Stimulated activated CD8-positive, alpha-beta memory T cell treated with anti-CD3 and anti-CD28 coated beads, Interleukin-12 subunit alpha, Interleukin-12 subunit beta, amount 100 ng/mL, for 1 hour (primary cell): ENCODE measurements at places on chromosomes 16 and 17.

DNA sequence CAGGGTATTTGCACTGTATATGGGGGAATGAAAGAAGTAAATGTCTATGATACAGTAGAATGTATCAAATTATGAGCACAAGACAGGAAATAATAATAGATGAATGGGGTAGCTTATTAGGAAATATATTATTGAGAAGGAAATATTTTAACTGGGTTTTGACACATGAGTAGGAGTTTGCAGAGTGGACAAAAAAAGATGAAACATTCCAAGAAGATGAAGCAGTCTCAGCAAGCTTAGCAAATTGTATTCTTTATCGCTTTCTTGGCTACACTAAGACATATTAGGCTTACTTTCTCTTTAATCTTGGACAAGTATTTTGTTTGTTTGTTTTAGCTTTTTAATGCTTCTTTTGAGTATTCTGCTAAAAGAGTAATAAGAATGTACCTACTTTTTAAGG lies 1.3 kb upstream of the KRTAP4-9 start:
- no peak for DNase-seq

DNA sequence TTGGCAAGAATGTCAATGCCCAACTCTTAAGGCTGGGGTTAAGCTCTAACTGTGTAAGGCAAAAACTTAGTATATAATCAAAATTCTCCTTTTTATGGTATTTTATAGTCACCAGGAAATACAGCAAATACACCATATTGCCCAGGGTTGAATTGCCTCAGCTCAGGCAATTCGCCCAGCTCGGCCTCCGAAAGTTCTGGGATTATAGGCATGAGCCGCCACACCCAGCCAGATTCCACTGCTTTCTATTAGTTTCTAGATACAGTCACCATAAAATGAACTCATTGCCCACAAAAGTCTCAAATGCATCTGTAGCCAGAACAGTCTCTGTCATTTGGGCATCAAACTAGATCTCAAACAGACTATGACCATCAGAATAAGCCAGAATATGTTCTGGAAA lies 238.7 kb upstream of the TOX3 start:
- no peak for DNase-seq

GRCh38 chr16:85924675-85925074 lies 25.7 kb downstream of the IRF8 start:
- DNase-seq = no peak

DNA sequence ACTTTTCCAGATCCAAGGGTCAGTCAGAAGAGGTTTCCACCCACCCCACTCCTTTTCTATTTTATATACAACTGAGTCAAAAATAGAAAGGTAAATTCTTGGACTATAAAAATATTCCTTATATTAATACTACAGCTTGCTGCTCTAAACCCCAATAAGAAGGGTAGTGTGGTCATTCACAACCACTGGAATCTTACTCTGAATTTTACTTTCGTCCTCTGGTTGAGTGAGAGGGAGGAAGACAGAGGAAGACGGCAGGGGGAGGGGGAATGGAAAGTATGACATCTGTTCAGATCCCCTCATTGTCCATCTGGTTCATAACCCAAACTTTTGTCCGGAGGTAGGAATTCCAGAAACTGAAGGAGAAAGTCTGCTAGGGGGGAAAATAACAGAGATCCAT lies 67.2 kb downstream of the MAF start:
- no peak for DNase-seq

GRCh38 chr17:74089869-74090464 lies 113.5 kb upstream of the RPL38 start:
- peak; percentile 4 for DNase-seq

DNA sequence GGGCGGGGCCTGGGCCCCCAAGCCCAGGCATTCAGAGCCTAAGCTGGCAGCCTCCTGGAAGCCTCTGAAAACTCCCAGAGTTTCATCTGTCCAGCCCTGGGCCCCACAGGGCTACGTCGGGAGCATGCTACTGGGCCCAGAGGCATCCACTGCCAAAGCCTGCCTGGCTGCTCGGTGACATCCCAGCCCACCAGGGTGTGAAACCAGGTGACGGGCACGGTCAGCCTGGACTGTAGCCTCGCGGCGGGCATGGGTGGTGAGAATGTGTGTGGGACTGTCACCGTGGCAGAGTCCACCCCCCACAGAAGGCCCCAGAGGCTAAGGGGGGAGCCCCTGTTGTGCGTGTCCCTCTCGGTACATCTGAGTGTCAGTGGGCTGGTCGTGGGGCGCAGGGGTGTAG lies 25.6 kb upstream of the AATK start:
- no peak for DNase-seq

DNA sequence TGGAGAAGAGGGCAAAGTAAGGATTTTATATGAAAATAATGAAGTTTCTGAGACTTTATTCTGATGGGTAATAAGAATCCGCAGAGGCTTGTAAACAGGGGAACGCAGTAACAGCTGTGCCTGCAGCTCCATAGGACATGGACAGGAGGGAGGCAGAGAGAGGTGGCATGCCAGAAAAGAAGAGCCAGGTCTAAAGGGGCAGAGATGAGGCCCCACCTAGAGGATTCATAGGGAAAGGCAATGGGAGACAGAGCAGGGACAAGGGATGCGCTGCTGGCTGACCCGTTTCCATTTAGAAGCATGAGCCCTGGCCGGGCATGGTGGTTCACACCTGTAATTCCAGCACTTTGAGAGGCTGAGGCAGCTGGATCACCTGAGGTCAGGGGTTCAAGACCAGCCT lies 340.3 kb upstream of the CDH5 start:
- no peak for DNase-seq

DNA sequence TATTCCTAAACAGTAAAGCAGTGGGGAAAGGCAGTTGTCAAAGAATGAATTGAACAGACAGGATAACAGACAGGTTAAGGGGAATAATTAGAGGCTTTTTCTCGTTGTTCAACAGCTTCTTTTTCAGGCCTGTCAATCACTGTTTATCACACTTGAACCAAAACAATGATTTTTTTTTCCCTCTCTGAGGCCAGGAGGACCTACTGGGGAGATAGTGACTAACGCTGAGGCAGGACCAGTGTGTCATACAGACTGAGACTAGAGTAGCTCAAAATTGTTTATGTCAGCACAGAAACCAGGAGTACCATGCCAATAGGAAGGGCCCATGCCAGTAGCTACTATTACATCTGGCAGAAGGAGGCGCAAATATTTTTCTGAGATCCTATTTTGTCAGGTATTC lies 41.3 kb upstream of the NLK start:
- no peak for DNase-seq

DNA sequence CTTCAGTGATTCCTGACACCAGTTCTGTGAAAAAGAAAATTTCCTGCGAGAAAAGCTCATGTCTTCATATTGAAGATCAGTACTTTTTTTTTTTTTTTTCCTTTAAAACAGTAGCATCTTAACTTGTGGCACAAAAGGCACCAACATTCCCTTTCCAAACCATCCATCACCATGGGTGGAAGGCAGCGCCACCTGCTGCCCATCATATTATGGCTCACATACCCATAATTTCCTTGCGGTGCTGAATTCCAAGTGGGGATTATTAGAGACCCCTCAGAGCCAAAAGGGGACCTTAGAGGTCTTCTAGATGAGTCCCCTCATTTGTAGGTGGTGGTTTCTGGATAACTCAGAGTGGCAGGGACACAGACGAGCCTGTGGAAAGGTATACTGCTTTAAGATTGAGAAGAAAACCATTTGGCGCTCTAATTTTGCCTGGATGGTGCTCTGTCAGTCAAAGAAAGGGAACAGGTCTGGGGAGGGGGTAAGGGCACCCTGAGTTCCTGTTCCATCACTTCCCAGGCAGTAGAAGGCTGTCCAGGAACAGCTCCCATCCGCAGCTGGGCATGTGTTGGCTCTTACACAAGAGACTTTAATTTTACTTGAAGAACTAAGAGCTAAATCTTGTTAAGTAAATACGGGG lies 7.9 kb upstream of the SOST start:
- DNase-seq = peak; percentile 14

GRCh38 chr16:80611930-80612327 lies 71.1 kb downstream of the DYNLRB2 start:
- DNase-seq = no peak

GRCh38 chr17:77203436-77203835 lies 62.7 kb downstream of the SEC14L1 start:
- no peak for DNase-seq

DNA sequence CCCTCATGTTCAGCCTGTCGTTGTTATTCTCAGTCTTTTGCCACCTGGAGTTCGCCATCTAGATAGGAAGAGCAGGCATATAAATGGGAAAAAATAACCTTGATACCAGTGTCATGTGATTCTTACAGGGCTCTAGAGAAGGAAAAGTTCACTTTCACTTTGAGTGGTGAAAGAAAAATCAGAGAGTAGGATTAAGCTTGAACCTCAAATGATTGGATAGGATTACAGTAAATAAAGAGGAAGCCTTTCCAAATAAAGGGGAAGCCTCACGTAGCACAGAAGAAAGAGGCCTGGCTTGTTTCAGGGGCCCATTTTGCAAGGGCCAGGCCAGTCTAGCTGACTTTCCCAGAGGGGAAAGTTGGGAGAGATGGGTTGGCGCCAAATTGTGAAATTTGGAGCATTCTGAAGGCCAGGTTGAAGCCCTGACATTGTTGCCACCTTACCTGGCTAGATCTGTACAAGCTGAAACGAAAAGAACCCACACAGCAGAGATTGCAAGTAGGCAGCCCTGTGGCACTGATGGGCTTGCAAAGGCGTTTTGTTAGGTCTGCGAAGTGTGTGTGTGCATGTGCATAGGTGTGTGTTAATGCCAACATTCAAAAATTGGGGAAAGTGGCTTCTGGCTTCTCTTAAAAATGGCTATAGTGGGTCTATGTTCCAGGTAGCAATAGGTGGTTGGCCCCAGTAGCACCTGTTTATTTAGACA lies 38.8 kb downstream of the TMC6 start:
- no peak for DNase-seq
